ENCODE measurements at places on chromosomes 7 and 10.

DNA sequence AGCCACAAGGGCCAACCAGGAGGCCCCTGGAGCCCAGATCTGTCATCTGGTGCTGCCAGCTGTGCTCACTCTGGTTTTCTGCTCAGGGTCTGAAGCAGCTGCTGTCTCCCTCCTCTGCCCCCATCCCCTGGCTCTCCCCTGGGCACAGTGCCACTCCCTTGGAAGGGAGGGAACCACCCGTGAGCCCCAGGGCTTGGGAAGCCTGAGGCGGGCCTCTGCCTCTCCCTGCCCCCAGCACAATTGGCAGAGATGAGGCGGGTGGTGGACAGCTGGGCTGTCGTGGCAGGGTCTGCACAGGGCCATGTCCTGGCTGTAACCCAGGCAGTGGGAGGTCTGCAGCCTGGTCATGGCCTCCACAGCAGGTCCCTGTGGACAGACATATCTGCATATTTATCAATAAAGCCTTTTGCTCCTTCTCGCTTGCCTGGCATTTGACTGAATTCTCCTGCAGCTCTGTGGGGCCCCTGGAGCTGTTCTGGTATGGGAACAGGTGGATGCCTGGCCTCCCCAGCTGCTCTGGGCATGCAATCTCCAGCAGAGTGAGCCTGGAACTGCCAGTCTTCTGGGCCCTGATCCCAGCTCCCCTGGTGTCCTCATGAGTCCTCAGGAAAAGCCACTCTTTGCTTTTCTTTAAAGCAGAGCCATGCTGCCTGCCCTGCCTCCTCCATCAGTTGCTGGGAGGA, 1.6 kb upstream of the ANKRD2 start:
- no peak for DNase-seq

GRCh38 chr7:1033546-1034145, 10.7 kb upstream of the GPR146 start:
- DNase-seq, result no peak

DNA sequence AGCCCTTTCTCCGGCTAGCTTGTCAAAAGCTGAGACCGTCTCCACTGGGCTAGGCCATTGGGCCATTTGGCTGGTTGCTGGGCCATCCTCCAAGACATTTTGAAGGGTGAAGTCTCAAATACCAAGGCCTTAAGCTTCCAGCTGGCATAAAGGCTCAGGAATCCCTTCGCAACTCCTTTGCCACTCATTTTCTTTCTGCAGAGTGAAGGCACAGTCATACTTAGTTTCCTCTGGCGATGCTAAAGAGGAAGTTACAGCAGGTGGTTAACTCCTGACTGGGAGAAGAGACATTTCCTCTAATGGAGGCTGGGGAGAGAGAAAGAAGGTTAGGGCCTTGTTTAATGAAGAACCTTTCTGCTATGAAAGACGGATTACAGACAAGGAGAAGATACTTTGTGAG, 4.8 kb upstream of the REPIN1 start:
- no peak for DNase-seq

DNA sequence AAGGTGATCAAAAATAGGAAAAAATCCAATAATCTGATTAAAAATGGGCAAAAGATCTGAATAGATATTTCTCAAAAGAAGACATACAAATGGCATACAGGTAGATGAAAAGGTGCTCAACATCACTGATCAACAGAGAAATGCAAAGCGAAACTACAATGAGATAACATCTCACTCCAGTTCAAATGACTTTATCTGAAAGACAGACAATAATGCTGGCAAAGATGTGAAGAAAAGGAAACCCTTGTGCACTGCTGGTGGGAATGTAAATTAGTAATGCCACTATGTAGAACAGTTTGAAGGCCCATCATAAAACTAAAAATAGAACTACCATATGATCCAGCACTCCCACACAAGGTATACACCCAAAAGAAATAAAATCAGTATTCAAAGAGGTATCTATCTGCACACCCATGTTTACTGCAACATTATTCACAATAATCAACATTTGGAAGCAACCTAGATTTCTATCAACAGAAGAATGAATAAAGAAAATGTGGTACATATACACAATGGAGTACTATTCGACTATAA, 85.0 kb downstream of the LRRN3 start:
- DNase-seq, result no peak

- no peak for DNase-seq
Observed at GRCh38 chr10:27399871-27400270, 104.2 kb upstream of the RAB18 start.

GRCh38 chr7:105877736-105878135, 1.3 kb upstream of the ATXN7L1 start:
- DNase-seq, result no peak

DNA sequence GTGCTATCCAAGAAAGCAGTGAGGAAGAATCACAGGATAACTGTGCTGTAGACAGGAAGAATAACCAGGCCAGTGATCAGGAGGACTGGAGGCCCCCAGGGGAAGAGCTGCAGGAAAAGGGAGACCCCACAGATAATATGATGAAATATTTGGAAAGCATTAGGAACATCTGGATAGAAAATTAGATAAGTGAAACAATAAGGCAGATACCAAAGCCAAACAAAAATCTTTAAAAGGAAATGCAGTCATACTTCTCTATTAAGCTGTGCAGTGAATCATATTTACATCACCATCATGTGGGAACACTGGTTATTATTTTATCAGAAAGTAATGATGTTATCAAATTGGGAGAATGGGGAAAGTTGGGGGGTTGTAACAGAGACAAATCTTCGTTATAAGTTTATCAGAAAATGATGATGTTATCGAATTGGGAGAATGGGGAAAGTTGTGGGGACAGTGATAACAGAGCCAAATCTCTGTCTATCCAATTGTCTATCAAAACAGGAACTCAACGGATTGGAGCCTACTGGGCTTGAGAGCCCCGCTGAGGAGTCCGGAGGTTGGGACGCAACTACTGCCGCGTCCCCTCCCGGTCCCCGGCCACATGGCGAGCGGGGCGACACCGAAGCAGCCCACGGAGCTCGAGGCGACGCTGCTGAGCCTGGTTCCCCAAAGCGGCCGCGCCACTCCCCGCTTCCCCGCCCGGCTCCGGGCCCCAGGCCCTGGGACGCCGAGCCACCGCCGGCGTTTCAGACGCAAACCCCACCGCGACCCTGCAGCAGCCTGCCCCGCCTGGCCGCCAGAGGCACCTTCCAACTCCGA, 14.0 kb upstream of the RALA start:
- DNase-seq, result no peak

- no peak for DNase-seq
Observed at GRCh38 chr7:66747881-66748511, 7.5 kb downstream of the RABGEF1 start.

- DNase-seq, result no peak
Observed at GRCh38 chr7:137980308-137980707, 21.6 kb downstream of the CREB3L2 start.

DNA sequence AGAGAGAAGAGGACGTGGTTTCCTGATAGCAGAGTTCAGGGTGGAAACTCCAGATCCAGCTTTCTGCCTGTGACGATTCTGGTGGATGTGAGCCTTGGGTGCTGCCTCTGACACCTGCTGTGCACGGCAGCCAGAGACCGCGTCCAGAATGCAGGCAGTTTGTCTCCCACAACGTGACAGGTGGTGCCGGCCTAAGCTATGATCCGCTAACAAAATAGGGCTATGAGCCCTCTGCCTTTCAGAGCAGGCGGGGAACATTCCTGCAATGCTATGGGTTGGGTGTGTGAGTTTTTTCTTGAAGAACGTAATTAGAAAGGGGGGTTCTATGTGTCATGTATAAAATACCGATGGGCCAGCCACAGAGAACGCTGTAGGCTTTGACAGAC, 297.3 kb upstream of the PRKCQ start:
- no peak for DNase-seq

DNA sequence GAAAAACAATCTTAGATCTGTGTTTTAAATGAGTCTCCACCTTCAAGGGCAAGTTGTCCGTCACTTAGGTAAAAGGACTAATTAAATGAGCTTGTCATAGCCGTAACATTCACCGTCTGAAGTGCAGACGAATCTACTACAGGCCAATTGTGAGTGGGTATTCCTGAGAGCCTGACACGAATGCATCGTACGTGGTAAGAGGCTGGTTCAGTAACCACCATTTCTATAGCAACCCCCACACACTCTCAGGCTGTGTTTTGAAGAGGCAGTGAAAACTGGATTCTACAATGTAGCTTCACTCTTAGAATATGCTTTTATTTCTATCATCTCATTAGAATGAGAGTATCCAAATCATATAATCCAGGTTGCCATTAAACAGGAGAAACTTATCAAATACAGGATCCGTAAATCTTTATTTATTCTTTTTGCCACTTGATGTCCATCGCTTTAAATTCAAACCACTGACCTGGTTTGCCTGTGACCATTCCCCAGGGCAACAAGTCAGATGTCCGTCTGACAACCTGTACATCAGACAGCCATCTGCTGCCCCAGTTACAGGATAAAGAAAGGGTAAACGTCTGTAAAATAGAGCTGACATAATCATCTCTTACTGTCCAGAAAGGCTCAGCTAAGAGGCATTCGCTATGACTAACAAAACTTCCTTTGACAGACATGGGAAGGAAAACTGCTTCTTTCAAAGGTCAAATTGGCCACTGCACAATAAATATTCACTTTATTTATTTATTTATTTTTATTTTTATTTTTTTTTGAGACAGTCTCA, 70.3 kb upstream of the NMT2 start:
- DNase-seq, result no peak

DNA sequence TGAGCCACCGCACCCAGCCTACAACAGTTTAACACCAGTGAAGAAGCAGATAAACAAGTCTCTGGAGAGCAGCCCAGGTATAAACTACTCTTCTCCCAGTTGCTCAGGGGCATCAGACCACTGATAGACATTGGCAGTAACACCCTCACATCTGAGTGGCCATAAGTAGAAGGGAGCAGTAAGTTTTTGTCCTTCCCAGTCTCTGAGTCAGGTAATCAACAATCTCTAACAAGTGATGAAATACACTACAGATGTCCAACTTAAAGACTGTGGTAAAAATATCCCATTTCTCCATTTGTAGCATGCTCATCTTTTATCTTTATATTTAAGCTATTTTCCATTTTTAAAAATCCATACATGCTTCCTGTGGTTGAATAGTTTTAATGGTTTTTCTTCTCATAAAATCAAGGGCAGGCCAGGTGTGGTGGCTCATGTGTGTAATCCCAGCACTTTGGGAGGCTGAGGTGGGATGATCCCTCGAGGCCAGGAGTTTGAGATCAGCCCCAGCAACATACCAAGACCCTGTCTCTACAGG, 78.6 kb downstream of the GSAP start:
- no peak for DNase-seq

- DNase-seq, result no peak
Observed at GRCh38 chr10:50536617-50537240, 87.0 kb downstream of the SGMS1 start.

DNA sequence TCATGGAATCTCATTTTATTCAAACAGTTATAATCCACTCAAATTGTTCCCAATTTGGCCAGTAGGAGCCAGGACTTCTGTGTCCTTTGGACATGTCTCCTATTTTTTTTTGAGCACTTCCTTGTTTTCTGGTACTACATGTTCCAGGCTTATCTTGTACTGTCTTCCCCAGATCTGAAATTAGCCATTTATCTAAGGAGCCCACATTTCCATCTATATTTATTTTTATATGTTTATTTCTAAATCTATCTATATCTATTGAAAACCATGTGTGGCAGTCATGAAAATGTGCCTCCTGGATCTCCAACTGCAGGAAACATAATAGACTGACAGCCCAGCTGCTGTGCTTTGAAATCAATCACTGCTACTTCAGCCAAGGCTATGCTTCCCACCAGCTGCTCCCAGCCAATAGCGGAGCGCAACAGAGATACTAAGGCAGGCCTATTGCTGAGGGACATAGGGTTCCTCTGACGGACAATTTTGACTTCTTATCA, 147.1 kb downstream of the LRRC4 start:
- no peak for DNase-seq

- DNase-seq, result no peak
Observed at GRCh38 chr7:148480479-148481146, 110.0 kb upstream of the C7orf33 start.

GRCh38 chr7:452226-452751, 67.4 kb downstream of the PDGFA start:
- DNase-seq, result no peak

- no peak for DNase-seq
Observed at GRCh38 chr10:130931256-130931655, 380.3 kb downstream of the TCERG1L start.

GRCh38 chr10:109875151-109875568, 48.2 kb downstream of the XPNPEP1 start:
- DNase-seq, result no peak

DNA sequence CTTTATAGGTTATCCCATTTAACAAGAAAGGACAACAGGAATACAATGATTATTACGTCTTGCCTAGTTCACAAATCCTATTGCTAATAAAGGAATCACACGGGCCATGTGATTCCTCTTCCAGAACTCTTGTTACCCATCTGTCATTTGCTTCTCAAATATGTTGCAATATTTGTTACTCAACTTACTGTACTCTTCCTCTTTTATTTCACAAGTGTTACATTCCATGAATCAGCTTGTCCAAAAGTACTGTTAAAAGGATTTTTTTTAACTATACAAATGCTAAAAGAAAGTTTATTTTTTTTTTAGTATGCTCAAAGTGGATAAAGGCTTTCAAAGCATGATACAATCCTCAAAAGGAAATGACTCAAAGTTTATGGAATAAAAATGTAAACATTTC, 3.9 kb upstream of the CD36 start:
- no peak for DNase-seq

DNA sequence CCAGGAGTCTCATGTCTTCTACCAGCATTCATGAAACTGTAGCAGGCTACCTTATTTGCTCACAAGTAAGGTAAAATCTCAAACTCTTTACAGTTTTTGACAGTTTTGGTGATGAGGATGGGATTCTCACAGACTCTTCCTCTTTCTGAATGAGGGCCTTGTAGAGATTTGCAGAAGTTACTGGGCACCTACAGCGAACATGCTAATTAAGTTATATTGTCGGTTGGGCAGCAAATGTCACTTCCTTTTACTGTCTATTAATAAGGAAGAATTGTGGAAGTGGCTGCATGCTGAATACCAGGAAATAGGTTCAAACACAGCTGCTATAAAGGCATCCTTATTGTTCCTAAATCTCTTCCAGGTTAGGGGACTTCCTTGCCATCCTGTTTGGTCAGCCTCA, 189.6 kb downstream of the DNAJC1 start:
- DNase-seq, result no peak

GRCh38 chr7:117972606-117973005, 99.4 kb upstream of the CTTNBP2 start:
- DNase-seq, result no peak
